HepG2 (cell line): ENCODE measurements at places on chromosomes 7 and 10. TPM values are rescaled to one million over a fixed set of nuclear protein-coding genes. Genes with fewer than 3 reads are reported as not detected.
A peak's percentile ranks its signal among the peaks of the same experiment; 100 is the strongest.

The DNAJC30 gene
- 3.0 and 3.3 TPM in 2 replicates for total RNA-seq

DNA sequence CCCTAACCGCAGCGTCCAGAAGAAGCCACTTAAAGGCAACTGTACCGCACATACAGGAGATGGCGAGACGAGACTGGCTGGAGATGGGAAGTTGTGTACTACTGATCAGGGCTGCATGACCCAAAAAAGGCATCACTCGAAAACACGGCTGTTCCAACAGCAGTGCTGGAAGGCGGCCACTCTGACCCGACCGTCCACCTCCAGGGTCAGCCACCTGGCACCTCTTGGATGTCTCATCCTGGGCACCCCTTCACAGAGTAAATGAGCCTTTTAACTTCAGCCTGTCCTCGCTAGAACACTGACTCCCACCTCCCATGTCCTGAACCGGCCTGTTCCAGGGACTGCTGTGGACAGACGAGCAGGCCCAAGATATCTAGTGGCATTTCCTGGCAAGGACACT, 180.7 kb downstream of the DIP2C start:
- DNase-seq = no peak

GRCh38 chr7:142808802-142809583, 38.2 kb downstream of the PRSS2 start:
- DNase-seq = no peak

The ZYX gene
- total RNA-seq = 13.1 and 13.7 TPM in 2 replicates

The BRAF gene
- total RNA-seq = 13.4 and 14.0 TPM in 2 replicates

DNA sequence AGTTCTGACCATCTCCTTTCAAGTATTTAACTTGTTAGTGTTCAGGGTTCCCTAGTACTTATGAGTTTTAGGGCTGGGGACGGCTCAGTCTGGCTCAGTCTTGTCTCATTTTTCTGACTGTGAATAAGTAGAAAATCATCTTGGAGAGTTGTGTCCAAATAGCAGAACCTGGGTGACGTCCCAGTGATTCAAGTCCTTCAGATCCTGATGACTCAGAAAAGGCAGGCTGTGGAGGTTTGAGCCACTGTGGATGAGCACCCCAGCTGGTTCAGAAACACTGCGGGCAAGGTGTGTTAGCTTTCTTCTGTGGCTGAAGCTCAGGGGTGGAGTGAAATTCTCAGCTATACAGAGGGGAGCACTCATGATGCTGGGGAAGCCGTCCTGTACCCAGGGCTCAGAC, 154.4 kb upstream of the NPY start:
- DNase-seq = no peak

GRCh38 chr7:55527307-55527706, 45.0 kb downstream of the VOPP1 start:
- no peak for DNase-seq

GRCh38 chr7:88465600-88465999, 158.9 kb upstream of the STEAP4 start:
- no peak for DNase-seq

DNA sequence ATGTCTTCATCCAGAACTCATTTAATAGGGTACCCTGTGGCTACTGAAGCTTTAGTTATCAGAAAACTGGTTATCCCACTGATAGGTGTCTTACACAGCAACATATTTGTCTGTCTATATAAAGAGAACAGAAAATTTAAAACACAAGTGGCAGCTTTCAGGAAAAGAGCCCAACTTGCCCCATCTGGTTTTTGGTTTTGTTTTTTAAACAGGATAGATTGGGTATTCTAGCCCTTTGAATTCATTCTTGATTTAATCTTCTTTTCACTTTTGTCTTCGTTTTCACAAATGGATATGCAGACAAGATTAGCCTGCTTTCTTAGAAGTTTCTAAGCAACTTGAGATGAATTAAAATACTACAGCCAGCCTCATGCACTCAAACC, 91.3 kb downstream of the KLF6 start:
- DNase-seq = no peak

- DNase-seq = no peak
These were observed 46.4 kb downstream of the CPED1 start for GRCh38 chr7:121034929-121035328.

- DNase-seq = no peak
These were observed 2.4 kb downstream of the CD36 start for GRCh38 chr7:80640846-80641245.

The EFCAB10 gene
- 0.34 and 0.40 TPM in 2 replicates for total RNA-seq

DNA sequence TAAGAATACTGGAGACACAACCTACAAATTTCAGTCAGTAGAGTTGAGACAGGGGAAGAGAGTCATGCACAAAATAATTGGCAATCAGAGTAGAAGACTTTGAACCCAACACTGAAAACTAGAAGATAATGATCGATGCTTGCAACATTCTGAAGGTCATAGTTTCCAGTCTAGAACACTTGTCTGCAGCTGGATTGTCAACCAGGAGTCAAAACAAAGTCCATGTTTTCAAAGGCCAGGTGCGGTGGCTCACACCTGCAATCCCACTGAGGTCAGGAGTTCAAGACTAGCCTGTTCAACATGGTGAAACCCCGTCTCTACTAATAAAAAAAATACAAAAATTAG, 26.8 kb upstream of the SMURF1 start:
- peak; percentile 90 for DNase-seq
